ENCODE measurements at places on chromosomes 16 and 17. TPM values are rescaled to one million over a fixed set of nuclear protein-coding genes. Genes with fewer than 3 reads are reported as not detected.

GRCh38 chr16:3481696-3482658 lies 13.3 kb downstream of the C16orf90 start:
- no peaks in the 10 kb centered on the region for H3K4me1 ChIP-seq
- H3K27me3 ChIP-seq, result no peaks in the 10 kb centered on the region
- no peak overlapping the region for H3K4me3 ChIP-seq
- DNase-seq, result no peak

DNA sequence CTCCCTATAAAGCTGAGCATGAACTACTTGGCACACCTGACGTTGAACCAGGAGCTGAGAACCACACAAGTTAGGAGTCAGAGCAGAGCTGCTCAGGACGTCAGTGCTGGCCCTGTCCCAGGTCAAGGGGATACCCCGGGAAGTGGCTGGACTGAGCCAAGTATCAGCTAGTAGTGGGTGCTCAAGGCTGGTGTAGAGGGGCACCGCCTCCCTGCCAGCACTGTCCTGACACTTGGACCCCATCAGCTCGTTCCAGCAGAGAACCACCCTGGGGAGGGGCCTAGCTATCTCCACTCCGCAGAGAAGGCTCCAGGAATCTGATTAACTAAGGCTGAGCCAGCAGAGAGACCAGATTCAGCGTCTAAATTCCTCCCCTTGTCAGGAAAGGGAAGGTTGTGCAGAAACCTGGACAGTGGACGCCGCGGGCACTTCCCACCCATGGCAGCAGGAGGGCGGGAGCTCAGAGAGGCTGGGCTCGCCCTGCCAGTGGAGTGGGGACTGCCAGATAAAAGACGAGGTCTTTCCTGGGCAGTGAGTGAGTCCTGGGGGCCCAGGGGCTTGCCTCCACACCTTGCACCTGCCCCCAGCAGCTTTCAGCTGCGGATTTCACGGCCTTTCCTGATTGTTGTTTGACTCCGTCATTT lies 21.0 kb downstream of the C16orf90 start:
- H3K36me3 ChIP-seq, result no peaks in the 10 kb centered on the region
- no peaks in the 10 kb centered on the region for H3K27me3 ChIP-seq
- no peak overlapping the region for H3K27ac ChIP-seq
- no peak for DNase-seq
- no peaks in the 10 kb centered on the region for H3K4me1 ChIP-seq

- H3K36me3 ChIP-seq, result no peaks in the 10 kb centered on the region
- H3K4me1 ChIP-seq, result no peaks in the 10 kb centered on the region
- no peak overlapping the region for H3K27ac ChIP-seq
- H3K27me3 ChIP-seq, result no peaks in the 10 kb centered on the region
- no peak overlapping the region for H3K4me3 ChIP-seq
- DNase-seq, result no peak
Observed at GRCh38 chr16:88951989-88952388, 25.0 kb downstream of the CBFA2T3 start.

DNA sequence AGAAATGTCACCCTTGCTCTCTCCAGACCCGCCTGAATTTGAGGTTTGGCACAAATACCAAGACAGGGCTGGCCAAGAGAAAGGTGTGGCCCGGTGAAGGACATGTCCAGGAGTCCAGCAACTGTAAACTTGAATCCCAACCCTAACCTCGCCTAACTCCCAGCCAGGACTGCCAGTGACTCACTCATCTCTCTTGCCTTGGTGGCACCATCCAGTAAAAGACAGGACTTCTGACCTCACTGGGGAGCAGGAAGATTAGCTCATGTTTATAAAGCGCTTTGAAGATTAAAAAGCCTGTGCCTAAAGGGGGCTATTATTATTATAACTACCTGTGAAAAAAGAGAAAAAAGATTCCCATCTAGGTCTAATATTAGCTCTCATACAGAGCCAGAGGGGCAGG lies 335.3 kb downstream of the SOX9 start:
- H3K27me3 ChIP-seq, result no peaks in the 10 kb centered on the region
- H3K4me3 ChIP-seq, result no peak overlapping the region
- H3K4me1 ChIP-seq, result no peaks in the 10 kb centered on the region
- H3K36me3 ChIP-seq, result no peaks in the 10 kb centered on the region
- no peak overlapping the region for H3K27ac ChIP-seq

- DNase-seq, result no peak
- no peak overlapping the region for H3K4me3 ChIP-seq
- no peaks in the 10 kb centered on the region for H3K27me3 ChIP-seq
Observed at GRCh38 chr16:1363501-1364041, 11.8 kb downstream of the GNPTG start.

Gene PRDM7
- polyA plus RNA-seq, result not detected

- no peak overlapping the region for H3K4me3 ChIP-seq
- H3K27ac ChIP-seq, result no peak overlapping the region
- H3K4me1 ChIP-seq, result no peaks in the 10 kb centered on the region
- H3K27me3 ChIP-seq, result no peaks in the 10 kb centered on the region
- no peaks in the 10 kb centered on the region for H3K36me3 ChIP-seq
Observed at GRCh38 chr17:48517478-48517877, 13.3 kb downstream of the HOXB1 start.

- no peaks in the 10 kb centered on the region for H3K4me1 ChIP-seq
- no peak overlapping the region for H3K27ac ChIP-seq
- no peaks in the 10 kb centered on the region for H3K27me3 ChIP-seq
- H3K36me3 ChIP-seq, result no peaks in the 10 kb centered on the region
- H3K4me3 ChIP-seq, result no peak overlapping the region
Observed at GRCh38 chr16:88773812-88774291, 11.2 kb downstream of the PIEZO1 start.

Gene SPECC1
- 38.8 TPM for polyA plus RNA-seq

Data from aorta (tissue), 5 donors.